D341Med (cell line): ENCODE measurements at places on chromosomes 6 and 20.

- DNase-seq = no peak
Measured at GRCh38 chr20:50054231-50054547, 58.8 kb downstream of the UBE2V1 start.

DNA sequence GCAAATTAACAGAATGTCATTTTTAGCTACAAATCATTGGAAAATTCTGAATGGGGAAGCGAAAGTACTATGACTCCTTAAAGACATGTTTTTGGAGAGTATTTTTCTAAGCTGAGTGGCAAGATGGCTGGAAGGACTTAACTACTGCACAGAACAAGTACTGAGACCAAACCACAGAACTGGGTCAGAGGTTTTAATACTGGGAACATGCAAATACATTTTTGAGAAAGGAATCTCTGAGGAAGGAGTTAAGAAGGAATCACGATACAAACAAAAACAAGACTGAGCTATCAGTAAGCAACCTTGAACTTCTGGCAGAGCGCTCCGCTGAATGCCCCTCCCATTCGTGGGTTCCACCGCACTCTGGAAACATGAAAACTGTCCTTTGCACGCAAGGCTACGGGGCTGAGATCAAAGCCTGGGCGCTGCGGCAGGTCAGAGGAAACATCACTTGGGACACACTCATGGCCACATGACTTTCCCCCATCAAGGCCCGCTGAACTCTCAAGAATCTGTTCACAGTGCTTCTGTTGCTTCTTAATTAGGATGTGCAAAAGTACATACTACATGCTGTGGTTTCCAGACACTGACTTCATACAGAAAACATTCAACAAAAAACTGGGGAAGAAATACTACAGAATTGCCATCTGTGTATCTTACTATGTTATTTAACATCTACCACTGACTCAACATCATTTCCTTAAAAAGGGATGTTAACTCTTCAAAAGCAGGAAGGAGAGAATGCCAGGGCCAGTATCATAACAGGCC lies 27.8 kb downstream of the SLC23A2 start:
- DNase-seq = no peak

GRCh38 chr6:145247692-145248419 lies 487.5 kb downstream of the EPM2A start:
- DNase-seq = no peak

- peak; percentile 57 for DNase-seq
Measured at GRCh38 chr6:105270511-105270910, 90.7 kb upstream of the POPDC3 start.

GRCh38 chr6:37491830-37492208 lies 7.9 kb downstream of the CCDC167 start:
- DNase-seq = no peak

GRCh38 chr6:6471276-6471675 lies 117.2 kb upstream of the LY86 start:
- DNase-seq = no peak
